Fibroblast of skin of back (primary cell): ENCODE measurements at places on chromosomes 13 and 19.

GRCh38 chr13:48624016-48624415 is 29.7 kb upstream of the CYSLTR2 start:
- no peak for DNase-seq

DNA sequence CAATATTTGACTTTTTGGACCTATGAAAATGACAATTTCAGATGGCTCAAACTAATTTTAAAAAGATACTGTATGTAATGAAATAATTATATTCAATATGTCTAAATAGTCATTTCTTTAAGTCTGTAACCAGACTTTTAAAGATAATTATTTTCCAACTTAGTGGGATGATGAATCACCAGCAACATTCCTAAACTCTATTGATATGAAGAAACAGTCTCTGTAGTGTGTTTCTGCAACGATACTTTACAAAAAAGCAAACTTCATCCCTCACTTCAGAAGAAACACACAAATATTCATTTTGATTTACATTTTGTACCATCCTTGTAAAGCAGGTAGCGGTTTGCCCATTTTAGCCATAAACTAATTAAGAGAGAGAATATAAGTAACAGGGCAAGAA is 417.4 kb downstream of the EFNB2 start:
- DNase-seq: no peak

DNA sequence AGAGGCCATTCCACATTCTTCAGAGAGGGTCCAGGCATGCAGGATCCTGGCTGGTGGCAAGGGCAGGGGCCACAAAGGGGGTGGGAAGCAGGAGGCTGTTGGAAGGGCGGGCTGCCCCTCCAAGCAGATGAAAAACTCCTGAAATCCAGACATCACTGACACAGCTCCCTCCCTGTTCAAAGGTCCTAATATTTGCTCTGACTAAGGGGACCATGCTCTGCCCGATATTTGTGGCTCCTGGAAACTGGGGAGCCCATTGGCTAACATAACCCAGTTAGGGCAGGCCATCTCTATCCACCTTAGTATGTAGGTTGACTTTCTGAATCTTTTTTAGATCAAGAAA is 3.3 kb upstream of the CDX2 start:
- no peak for DNase-seq

DNA sequence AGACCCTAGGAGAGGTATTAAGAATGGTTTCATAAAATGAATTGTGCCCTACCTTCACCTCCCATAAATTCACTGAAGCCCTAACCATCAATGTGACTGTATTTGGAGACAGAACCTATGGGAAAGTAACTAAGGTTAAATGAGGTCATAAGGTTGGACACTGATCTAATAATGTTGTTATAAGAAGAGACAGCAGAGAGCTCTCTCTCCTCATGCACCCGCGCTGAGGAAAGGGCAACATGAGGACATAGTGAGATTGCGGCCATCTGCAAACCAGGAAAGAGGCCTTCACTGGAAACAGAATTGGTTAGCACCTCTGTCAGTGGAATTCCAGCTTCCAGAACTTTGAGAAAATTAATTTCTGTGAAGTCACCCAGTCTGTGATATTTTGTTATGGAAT is 1396.1 kb upstream of the MIR17HG start:
- DNase-seq: no peak

DNA sequence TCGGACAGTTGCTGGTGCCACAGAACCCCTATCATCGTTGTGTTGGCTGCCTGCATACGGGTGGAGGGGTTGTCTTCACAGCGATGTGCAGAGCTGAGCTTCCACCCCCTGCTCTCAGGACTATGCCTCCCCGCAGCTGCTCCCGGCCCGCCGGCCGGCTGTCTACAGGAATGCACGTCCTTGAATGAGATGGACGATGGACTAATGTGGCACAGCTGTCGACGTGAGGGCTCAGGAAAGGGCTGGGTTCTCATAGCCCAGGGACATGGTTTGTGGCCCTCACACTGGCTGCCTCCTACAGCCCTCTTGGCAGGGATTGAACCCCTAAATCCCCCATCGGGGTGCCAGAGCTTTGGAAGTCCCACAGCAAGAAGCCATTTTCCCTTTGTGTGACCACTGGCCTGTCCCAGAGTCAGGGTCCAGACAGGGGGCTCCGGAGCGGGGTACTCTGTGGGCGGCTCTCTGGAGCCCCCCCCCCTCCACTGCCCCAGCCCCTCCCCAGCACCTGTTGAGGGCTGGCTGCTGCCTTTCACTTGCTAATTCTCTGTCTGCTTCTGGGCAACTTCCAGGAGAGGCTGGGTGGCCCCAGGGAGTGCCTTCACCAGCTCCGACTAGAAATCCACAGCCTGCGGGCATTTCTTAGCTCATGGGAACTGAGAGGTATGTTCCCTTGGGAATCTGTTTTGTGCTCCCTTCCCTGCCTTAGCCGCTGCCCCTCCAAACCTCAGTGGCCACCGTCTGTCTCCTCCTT is 40.2 kb downstream of the TSSK6 start:
- no peak for DNase-seq

- peak; percentile 31 for DNase-seq
Measured at GRCh38 chr13:114017028-114017630, 43.3 kb upstream of the C13orf46 start.

DNA sequence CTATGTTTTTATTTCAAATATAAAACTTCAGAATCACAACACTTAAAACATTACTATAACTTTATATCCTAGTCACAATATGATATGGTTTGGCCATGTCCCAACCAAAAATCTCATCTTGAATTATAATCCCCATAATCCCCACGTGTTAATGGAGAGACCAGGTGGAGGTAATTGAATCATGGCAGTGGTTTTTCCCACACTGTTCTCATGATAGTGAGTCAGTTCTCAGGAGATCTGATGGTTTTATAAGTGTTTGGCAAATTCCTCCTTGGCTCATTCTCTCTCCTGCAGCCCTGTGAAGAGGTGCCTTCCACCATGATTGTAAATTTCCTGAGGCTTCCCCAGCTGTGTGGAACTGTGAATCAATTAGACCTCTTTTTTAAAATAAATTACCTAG is 307.6 kb downstream of the SPRY2 start:
- no peak for DNase-seq

DNA sequence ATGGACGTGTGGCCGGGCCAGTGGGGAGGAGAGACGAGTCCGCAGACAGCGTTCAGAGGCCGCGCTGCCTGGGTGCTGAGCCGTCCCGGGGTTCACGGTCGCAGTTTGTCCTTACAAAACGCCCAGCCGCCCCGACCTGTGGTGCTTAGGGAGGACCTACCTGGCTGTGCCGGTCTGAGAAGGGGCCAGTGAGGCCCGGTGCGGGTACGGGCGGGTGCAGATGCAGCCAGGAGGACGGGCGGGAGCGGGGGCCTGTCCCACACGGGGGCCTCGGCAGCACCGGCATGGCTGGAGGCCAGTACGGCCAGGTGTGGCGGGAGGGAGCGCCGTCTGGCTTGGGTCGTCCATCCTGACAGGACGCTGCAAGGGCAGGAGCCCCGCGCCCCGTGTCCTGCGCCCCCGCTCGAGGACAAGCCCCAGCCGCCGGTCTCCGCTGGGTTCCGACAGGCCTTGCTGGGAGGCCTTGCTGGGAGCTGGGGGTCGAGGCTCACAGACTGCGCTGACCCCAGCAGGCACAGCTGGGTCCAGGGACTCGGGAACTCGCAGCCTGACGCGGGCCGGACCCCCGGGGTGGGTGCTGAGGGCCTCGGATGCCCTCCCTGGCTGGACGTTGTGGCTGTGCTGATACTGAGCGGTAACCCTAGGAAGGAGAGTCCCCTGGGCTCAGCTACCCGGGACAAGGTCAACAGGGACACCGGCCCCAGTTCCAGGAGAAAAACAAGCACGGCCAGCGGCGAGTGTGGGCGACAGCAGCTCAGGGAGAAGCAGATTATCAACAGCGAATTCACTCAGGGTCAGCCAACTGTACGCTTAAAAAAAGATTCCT is 5.3 kb upstream of the PROZ start:
- DNase-seq: no peak

GRCh38 chr13:62879071-62879470 is 1463.4 kb upstream of the PCDH20 start:
- peak; percentile 85 for DNase-seq

DNA sequence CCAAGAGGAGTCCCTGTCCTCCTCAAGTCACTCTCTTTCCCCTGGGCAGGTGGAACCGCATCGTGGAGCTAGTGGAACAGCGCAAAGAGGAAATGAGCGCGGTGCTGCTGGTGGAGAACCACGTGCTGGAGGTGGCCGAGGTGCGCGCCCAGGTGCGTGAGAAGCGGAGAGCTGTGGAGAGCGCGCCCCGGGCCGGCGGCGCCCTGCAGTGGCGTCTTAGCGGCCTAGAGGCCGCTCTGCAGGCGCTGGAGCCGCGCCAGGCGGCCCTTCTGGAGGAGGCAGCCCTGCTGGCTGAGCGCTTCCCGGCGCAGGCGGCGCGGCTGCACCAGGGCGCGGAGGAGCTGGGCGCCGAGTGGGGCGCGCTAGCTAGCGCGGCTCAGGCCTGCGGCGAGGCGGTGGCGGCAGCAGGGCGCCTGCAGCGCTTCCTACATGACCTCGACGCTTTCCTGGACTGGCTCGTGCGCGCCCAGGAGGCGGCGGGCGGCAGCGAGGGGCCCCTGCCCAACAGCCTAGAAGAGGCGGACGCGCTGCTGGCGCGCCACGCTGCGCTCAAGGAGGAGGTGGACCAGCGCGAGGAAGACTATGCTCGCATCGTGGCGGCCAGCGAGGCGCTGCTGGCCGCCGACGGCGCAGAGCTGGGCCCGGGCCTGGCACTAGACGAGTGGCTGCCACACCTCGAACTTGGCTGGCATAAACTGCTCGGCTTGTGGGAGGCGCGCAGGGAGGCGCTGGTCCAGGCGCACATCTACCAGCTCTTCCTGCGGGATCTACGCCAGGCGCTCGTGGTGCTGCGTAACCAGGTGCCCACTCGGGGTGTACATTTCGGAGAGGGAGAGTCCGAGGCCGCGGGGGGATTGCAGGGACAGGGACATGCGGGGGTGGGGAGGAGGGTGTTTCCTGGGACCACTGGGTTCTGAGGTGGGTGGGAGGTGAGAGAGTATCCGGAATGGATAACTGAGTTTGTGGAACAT is 52.8 kb downstream of the SPTBN4 start:
- peak; percentile 48 for DNase-seq

DNA sequence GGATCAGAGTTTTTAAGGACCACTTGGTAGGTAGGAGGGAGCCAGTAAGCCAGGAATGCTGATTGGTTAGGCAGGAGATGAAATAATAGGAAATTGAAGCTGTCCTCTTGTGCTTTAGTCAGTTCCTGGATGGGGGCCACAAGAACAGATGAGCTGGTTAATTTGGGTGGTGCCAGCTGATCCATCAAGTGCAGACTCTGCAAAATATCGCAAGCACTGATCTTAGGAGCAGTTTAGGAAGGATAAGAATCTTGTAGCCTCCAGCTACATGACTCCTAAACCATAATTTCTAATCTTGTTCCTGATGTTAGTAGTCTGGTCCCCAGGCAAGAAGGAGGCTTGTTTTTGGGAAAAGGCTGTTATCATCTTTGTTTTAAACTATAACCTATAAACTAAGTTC is 117.9 kb upstream of the GPR12 start:
- no peak for DNase-seq

- no peak for DNase-seq
Measured at GRCh38 chr19:21680671-21681070, 86.7 kb downstream of the ZNF100 start.

- DNase-seq: peak; percentile 99
Measured at GRCh38 chr19:41323430-41324125, 13.6 kb downstream of the CCDC97 start.

DNA sequence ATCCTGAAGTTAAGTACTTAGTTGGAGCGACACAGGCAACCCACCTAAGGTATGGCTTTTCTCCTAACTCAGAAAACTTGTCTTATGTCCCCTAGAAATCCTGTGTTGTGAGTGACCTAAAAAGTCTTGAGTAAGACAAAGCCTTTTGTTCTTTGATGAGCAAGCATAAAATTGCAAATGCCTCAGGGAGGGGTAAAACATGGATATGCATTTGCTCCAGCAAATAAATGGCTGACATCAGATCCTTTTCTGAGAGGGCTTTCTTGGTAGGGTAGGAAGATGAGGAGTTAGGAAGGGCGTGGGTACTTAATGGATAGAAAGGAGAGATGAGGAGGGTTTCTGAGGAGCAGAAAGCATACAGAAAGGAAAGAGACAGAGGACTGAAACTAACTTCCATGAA is 163.7 kb downstream of the IER2 start:
- DNase-seq: no peak

DNA sequence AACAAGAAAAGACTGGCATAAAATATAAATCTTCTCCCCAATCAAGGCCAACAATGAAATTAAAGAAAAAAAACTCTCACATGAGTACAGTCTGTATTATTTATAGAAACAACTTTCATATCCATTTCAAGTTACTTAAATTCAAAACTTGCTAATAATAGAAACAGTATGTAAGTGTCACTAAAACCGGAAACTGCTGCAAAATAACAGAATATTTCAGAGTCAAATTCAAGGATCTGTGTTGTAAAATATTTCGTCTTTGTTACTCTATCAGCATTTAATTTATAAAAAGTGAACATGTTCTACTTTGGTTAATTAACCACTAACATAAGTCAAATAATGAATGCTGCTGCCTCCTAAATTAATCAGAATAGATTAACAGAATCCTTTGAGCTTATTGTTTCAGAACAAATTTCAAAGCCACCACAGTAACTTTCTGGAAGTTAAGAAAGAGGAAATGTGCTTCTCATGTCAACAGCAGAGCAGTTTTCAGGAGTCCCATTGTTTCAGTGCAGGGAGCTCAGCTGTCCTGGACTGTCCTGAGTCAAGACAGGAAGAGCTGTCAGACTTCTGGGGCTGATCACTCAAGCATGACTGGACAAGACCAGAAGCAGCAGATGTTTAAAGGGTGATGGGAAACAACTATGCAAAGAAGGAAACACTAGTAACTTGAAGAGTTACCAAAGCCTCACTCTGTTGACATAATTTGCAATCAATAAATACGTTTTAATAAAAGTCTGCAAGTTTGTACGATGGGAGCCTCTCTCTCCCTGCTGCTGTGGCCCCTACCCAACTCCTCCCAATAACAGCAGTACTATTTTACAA is 76.9 kb downstream of the FOXO1 start:
- DNase-seq: peak; percentile 69

GRCh38 chr19:50492303-50493052 is 15.8 kb upstream of the GARIN5A start:
- no peak for DNase-seq

DNA sequence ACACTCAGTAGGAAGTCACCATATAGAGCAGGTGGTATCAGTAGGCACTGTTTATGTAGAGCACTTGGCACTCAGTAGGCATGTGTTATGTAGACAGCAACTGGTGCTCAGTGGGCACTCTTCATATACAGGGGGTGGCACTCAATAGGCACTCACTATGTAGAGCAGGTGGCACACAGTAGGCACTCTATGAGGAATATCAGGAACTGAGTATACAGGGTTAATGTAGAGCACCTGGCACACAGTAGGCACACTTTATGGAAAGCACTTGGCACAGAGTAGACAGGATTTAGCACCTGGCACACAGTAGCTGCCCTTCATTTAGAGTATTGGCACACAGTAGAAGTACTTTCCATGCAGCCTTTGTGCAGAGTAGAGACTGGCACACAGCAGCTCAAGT is 1.1 kb upstream of the CYP4F3 start:
- DNase-seq: no peak

GRCh38 chr19:13581576-13581975 is 75.3 kb upstream of the CACNA1A start:
- no peak for DNase-seq
